ENCODE measurements at places on chromosomes 2 and 18. TPM values are rescaled to one million over a fixed set of nuclear protein-coding genes. Genes with fewer than 3 reads are reported as not detected.

- DNase-seq = no peak
Measured at GRCh38 chr2:53753041-53753440, 14.6 kb upstream of the CHAC2 start.

The LBX2 gene
- 1.5 TPM for total RNA-seq

The FSHR gene
- total RNA-seq = 0.19 TPM

- peak; percentile 5 for DNase-seq
Measured at GRCh38 chr2:163044114-163044513, 205.5 kb upstream of the KCNH7 start.

The RESP18 gene
- total RNA-seq = not detected

DNA sequence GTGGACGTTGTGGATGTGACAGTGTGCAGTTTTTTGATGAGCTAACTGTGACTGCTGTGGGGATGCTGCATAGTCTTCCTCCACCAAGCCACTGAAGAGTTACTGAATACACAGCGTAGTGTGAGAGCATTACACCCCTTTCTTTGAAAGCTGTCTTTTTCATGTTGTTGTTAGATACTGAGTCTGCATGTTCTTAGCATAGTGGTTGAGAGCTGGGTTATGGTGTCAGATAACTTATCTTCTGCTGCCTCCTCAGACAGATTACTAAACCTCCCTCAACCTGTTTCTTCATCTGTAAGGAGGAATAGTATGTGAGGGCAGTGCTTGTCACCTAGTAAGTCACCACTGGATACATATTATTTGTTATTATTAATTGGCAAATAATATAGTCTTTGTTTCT lies 63.2 kb downstream of the CEP192 start:
- no peak for DNase-seq

GRCh38 chr2:102880731-102881130 lies 118.9 kb downstream of the TMEM182 start:
- no peak for DNase-seq

GRCh38 chr2:201858281-201859184 lies 52.2 kb downstream of the CDK15 start:
- DNase-seq = peak; percentile 56
